ENCODE measurements at places on chromosomes 5 and 9. TPM values are rescaled to one million over a fixed set of nuclear protein-coding genes. Genes with fewer than 3 reads are reported as not detected.

ADAMTS2 gene
- total RNA-seq, result 23.2 TPM

TERT gene
- total RNA-seq, result not detected

ENTREP1 gene
- total RNA-seq, result 6.3 TPM

CCL19 gene
- not detected for total RNA-seq

SPINK6 gene
- not detected for total RNA-seq

JMY gene
- total RNA-seq, result 25.7 TPM

SOHLH1 gene
- total RNA-seq, result not detected

KIF12 gene
- total RNA-seq, result not detected

PCDHGA4 gene
- total RNA-seq, result 5.1 TPM

CTSL gene
- 99.2 TPM for total RNA-seq

C8G gene
- 5.1 TPM for total RNA-seq

ANGPTL2 gene
- 34.5 TPM for total RNA-seq

ARSI gene
- 7.5 TPM for total RNA-seq

C5orf58 gene
- total RNA-seq, result not detected

IL9 gene
- not detected for total RNA-seq

Measured in tibial nerve (tissue), 4 donors.